ENCODE measurements at places on chromosomes 11 and 22. TPM values are rescaled to one million over a fixed set of nuclear protein-coding genes. Genes with fewer than 3 reads are reported as not detected.

Gene C11orf97
- total RNA-seq = 14.7 TPM

Gene RNF121
- 28.4 TPM for total RNA-seq

Gene RAB3IL1
- 4.4 TPM for total RNA-seq

Gene MED19
- 13.4 TPM for total RNA-seq

Gene METTL15
- 3.0 TPM for total RNA-seq

Gene TRIM48
- total RNA-seq = not detected

Gene UBQLNL
- total RNA-seq = 0.26 TPM
